Forelimb muscle (tissue), 1 donor: ENCODE measurements at places on chromosomes 3 and 15. TPM values are rescaled to one million over a fixed set of nuclear protein-coding genes. Genes with fewer than 3 reads are reported as not detected.

- no peak for DNase-seq
Measured at GRCh38 chr3:27392950-27393679, 23.9 kb upstream of the NEK10 start.

DNA sequence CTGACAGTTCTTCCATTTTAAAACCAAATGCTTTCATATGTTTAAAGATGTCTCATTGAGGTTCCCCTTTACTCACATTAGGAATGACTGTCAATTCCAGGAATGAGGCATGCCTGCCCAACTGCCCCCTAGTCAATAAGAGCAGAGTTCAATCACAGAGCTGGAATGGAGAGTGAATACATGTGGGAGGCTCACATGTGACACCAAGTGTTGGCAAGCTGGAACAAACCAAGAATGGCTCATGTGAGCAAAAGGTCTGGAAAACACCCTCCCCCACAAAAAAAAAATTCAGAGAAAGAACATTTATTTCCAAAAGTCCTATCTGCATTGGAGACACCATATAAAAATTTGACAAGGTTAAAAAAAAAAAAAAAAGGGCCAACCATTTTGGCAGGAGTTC, 3.7 kb downstream of the PBRM1 start:
- no peak for DNase-seq

- DNase-seq = no peak
Measured at GRCh38 chr3:192842711-192843110, 74.9 kb downstream of the MB21D2 start.

DNA sequence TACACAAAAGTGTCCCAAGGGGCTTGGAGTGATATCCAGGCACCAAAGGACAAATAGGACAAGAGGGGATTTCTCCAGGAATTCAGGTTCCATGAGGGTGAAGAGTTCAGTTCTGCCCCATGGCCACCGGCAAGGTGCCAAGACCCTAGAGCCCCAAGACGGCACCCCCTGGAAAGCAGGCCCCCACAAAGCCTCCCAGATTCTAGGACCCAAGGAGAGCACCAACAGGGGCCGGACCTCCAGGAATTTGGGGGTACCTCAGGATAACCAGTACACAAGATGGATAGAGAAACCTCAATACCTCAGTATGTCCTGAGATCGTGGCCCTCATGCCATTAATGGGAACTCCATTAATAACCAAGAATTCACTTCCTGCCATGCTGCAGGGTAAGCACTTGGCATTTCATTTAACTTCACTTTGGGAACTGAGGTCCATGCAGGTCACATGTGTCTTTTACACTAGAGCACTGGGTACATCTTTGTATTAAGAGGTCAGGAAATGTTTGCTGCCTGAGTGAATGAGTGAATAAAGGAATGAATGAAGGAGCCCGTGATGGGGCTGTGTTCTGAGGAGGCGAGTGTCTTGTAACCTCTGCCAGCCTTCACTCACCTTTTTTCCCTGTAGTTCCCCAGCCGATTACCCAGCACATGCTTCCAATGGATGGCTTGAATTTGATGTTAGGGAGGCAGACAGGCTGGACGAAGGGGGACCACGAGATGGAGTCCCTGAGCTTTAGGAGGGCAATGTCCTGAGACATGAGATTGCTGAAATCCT, 15.5 kb upstream of the PRSS50 start:
- no peak for DNase-seq

DNA sequence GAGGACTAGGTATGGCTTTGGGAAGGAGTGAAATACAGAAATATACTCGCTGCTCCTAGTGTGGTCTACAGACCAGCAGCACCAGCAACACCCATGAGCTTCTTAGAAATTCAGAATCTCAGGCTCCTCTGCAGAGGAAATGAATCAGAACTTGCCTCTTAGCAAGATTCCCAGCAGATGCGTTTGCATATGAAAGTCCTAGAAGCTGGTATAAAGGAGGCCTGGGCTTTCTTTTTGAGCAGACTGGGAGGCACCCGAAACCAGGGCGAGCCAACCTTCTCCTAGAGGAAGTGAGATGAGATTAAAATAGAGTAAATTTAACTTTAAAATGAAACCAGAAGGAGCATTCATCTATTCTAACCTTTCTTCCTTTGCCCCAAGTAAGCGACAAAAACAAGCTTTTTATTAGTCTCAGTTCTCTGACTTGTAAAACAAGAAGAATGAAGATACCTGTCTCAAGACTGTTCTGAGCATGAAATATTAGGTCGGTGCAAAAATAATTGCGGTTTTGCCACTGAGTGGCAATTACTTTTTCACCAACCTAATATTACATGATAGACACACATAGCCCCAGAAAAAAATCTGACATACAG, 140.0 kb downstream of the PDZRN3 start:
- DNase-seq = no peak

CYP11A1 gene
- polyA plus RNA-seq = 1.0 TPM

TLE3 gene
- polyA plus RNA-seq = 21.7 TPM
